ENCODE measurements at places on chromosomes 11 and 22. TPM values are rescaled to one million over a fixed set of nuclear protein-coding genes. Genes with fewer than 3 reads are reported as not detected.

GRCh38 chr22:45817745-45818423 is 146.2 kb downstream of the ATXN10 start:
- no peak for DNase-seq

DNA sequence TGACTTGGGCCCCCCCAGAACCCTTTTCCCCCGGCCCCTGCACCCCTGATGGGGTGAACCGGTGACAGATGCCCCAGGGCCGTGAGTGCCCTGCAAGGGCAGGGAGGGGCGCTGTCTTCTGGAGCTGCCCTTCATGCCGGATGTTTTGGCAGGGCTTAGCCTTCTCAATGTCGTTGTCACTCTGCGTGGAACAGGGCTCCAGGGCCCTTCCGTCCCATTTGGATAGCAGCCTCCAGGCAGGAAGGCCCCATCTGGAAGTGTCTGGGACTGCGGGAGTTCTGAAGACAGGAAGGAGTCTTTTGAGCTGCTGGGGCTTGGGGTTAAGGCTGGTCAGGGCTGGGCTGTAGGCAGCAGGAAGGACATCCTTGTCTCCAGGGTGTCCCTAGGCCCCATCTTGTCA is 4.6 kb downstream of the FRMD8 start:
- no peak for DNase-seq

GRCh38 chr11:69539416-69540117 is 58.1 kb downstream of the LINC01488 start:
- DNase-seq: peak; percentile 84

RAG1 gene
- total RNA-seq: 0.78 TPM

DNA sequence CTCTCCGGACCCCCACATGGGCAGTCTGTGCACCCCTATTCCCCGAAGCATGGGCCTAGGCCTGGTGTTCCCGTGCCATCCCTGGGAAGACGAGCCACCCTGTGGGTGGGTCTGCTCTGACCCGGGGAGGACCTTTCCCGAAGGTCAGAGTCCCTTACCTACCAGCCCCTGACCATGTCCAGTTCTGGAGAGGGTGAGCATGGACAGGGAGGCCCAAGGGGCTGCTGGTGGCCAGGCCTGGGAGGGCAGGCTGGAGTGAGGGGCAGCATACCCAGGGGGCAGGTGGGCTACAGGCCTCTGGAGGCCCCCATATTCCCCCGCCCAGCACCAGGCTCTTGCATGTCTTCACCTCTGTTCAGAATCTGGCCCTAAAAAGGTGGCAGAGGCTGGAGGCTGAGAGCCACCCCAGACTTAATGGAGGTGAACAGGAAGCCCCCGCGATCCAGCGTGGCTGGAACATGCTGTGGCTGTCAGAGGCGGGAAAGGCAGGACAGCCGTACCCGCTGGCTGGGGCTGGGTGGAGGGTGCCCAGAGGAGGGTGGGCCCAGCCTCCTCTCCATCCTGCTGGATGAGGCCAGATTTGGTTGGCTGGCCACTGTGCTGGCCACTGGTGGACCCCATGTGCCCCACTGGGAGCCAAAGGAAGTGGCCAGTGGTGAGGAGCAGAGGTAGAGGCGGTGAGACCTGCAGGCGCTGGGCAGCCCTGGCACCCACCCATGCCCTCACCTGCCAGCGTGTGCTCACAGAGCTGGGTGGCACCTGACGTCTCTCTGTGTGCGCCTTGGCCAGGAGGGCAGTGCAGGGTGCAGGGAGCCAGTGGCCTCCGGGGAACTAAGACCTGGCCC is 11.2 kb upstream of the SYT8 start:
- no peak for DNase-seq

C1QTNF5 gene
- 47.6 TPM for total RNA-seq

MAJIN gene
- total RNA-seq: not detected

DNA sequence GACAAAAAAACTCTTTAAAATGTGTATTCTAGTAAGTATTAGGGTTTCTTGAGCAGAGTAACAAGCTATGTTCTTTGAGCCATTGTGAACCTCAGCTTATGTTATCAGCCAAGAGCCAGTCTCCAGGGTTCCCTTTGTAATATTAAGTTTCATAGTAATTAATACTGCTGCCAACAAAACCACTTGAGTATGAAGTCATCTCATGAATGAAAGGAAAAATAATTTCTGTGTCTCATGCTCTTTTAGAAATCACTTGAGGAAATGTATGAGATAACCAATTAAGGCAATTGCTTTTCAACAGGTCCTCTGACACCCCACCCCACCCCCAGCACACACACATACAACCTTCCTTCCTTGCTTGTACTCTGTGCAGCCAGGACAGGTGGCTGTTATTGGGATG is 59.9 kb downstream of the BBOX1 start:
- no peak for DNase-seq

TUBA8 gene
- total RNA-seq: 1.7 TPM

SLC43A3 gene
- total RNA-seq: 117 TPM

DNA sequence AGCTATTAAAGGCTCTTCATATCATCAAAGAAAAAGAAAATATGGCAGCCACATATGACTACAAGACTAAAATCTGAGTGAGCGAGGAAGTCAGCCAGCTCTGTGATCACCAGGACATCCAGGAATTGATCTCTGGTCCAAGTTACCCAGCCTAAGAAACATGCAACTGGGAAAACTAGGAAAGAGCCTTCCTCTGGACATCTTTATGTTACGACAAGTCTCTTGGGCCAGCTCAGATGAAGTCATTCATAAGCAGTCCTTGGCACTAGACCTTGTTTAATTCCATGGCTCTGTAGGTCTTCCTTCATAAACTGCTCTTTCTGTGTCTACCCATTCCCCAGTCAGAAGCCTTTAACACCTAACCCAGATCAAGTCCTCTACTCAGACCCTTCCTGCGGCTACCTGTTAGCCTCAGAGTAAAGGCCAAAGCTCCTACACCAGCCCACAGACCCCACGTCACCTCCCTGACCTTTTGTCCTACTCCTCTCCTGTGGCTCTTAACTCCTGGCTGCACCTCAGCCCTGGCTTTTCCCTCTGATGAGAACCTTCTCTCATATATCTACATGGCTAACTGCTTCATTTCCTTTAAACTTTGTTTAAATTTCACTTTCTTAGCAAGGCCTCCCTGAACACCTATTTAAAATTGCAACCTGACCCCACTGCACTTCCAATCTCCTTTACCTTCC is 134.0 kb downstream of the KIF18A start:
- DNase-seq: no peak

- no peak for DNase-seq
Observed at GRCh38 chr11:3073029-3073435, 15.8 kb upstream of the CARS1 start.

DNA sequence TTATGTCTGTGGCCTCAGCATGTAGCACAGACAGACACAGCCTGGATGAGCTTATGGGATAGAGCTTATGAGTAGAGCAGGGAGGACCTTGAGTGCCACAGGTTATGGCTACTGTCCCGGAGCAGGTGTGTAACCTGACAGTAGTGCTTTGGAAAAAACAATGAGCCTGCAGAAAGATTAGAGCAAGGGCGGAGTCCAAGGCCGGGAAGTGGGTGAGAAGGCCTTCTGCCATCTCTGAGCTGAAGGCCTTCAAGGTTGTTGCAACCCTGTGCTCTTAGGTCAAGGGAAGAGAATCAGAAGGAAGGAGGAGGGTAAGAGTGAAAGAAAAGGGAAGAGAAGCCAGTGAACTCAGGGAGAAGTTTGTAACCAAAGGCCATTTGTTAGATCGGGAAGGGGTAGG is 3.9 kb upstream of the TAGLN start:
- DNase-seq: no peak

- no peak for DNase-seq
Observed at GRCh38 chr11:118092907-118093571, 6.3 kb upstream of the SMIM35 start.

GRCh38 chr22:44181912-44182587 is 1.3 kb downstream of the PARVG start:
- DNase-seq: peak; percentile 67

- DNase-seq: no peak
Observed at GRCh38 chr11:19987331-19987801, 172.9 kb downstream of the DBX1 start.

DNA sequence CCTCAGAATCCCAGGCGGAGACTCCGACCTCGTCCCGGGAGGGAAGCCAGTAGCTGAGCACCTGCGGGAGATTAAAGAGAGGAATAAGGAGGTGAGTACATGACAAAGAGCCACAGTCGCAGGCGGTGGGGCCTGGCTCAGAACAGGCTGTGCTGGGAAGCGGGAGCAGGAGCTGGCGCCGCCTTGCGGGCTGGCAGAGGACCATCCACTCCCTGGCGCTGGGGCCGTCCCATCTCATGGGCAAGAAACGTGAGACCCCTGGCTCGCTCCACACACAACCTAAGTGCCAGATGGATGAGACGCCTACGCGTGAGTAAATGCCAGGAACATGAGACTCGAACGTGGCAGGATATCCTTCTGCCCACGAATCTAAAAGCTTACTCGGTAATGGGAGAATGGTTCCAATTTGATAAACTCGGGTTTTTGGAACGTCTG is 6.3 kb downstream of the CEND1 start:
- DNase-seq: peak; percentile 92
